ENCODE measurements at places on chromosomes 3 and 15.

DNA sequence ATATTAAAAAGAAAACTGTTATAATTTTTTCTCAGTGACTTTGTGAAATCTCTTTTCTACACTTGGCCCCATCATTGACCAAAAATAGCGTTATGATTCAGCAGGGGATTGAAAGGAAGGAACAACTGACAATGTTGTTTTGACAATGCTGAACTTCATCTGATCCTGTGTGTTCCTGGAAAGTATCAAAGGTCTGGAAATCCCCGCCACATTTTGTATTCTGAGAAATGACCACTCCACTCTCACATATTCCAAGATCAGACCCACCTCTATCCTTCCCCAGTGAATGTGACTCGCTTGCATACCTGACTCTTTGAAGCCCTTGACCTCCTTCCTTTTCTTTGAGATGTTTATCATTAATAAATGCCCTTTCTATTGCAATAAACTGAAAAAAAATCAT, 9.7 kb upstream of the RIOX2 start:
- DNase-seq: no peak

- no peak for DNase-seq
Observed at GRCh38 chr3:100518983-100519382, 26.6 kb downstream of the TMEM45A start.

DNA sequence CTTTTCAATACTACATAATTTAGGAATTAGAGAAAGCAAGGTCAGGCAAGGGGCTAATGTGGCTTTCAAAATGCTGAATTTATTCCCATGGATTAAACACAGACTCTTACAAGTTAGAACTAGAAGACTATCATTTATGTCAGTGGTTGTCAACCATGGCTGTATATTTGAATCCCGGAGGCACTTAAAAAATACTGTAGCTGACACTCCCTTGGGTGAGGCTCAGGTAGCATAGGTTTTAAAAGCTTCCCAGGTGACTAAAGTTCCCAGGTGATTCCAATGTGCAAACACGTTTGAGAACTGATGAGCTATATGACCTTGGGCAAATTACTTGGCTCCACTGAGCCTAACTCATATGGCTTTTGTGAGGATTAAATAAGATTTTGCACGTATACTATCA, 29.6 kb downstream of the AAGAB start:
- no peak for DNase-seq

GRCh38 chr3:13091898-13092611, 18.8 kb upstream of the IQSEC1 start:
- DNase-seq: peak; percentile 78

DNA sequence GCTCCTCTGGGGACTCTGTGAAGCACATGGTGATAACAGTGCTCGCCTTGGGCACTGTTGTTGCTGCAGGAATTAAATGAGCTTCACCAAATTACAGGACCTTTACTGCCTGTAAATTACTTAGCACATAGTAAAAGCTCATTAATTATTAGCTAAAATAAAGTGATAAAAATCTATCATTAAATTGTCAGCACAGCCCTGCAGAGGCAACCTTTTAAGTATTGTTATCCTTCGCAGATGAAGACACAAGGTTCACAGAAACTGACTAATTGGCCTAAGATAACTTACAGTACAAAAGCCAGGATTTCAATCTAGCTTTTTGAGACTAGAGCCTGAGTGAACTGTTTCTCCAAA, 96.0 kb downstream of the ST6GAL1 start:
- no peak for DNase-seq

DNA sequence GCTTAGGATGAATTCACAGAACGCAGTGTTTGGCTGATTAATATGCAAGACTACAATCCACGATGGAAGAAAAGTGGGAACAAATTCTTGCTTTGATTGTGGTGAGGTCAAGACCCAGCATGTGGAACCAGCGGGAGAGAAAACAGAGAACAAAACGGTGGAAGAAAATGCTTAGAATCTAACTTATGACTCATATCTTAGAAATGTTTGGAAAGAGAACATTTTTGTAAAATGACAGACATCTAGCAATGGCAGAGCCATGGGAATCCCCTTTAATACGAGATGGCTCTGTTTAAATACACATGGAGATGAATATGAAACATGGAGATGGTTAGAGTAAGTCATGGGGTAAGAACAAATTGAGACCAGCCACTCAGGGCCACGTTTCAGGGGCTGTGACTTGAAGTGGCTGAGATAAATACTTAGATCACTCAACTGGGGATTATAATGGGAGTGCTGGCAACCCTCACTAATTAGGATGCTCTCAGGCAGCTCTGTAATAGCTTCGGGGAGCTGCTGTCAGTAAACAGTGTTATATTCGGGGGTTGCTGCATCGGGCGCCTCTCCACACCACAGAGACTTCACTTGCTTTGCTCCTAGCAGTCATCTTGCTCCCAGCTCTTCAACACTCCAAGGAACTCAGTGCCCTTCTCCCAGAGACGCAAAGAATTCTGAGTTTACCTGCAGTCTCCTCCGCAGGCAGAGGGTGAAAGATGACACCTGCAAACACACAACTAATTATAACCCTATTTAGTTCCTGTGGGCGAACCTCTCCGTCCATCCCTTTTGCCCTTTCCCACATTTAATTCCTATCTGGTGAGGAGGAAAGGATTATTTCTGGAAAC, 68.0 kb upstream of the ONECUT1 start:
- no peak for DNase-seq

DNA sequence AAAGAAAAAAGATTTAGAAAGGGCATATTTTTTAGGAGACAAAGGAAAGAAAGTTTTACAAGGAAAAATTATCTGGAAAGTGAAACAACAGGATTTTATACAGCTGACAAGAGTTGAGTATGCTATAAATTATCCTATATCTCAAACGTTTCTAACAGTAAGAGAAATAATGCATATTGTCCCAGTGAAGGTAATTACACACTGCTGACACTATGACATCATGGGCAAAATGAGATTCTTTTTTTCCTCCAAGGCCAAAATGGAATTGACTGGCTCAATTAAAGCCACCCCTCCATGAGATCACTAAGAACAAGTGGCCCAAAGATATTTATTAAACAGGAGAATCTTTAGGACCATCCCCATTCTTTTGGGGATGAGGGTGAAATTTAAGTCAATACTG, 72.0 kb upstream of the CDIN1 start:
- no peak for DNase-seq

DNA sequence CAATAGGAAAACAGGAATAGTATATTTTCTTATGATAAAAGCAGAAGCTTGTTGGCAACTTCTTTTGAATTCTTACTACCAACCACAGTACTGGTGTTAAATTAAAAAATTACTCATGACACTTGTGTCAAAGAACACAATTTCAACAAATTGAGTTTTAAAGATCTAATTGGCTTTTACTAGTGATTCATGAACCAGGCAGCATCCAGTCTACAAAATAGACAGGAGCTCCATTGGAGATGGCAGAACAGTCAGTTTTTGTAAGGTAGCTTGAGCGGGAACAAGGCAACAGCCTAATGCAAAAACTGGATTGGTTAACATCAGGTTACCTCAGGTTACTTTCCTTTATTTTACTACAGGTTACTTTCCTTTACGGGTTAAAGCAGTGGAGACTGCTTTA, 181.3 kb upstream of the THBS1 start:
- DNase-seq: no peak

- DNase-seq: no peak
Observed at GRCh38 chr15:94269954-94270353, 38.6 kb downstream of the MCTP2 start.

GRCh38 chr3:185687271-185687878, 101.3 kb downstream of the SENP2 start:
- no peak for DNase-seq

DNA sequence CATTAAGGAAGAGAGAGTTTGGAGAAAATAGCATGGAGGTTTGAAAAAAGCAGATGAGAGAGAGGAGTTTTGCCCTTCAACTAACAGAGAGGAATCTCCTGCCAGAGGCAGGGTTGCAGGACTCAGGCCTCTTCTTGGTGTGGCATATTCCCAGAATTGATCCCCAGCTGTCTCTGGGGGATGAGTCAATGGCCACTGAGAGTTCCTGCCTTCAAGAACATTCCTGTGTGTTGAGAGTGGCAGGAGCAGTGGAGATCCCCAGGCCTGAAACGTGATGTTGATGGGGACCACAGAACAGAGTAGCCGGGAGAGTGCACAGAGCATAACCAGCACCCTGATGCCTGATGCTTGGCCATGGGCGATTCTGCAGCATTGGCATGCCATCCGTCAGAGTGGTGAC, 348.4 kb upstream of the THBS1 start:
- DNase-seq: no peak

DNA sequence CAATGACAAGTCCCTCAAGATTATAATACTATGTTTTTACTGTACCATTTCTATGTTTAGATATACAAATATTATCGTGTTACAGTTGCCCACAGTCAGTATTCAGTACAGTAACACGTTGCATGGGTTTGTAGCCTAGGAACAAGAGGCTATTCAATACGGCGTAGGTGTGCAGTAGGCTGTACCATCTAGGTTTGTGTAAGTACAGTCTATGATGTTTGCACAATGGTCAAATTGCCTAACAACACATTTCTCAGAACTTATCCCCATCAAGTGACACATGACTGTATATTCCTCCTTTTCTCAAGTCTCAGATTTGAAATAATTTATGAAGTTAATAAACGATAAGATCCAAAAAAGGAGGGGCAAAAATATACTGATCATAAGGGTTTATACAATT, 21.7 kb downstream of the ZDHHC3 start:
- no peak for DNase-seq

GRCh38 chr3:5499404-5499803, 311.9 kb downstream of the EDEM1 start:
- no peak for DNase-seq

DNA sequence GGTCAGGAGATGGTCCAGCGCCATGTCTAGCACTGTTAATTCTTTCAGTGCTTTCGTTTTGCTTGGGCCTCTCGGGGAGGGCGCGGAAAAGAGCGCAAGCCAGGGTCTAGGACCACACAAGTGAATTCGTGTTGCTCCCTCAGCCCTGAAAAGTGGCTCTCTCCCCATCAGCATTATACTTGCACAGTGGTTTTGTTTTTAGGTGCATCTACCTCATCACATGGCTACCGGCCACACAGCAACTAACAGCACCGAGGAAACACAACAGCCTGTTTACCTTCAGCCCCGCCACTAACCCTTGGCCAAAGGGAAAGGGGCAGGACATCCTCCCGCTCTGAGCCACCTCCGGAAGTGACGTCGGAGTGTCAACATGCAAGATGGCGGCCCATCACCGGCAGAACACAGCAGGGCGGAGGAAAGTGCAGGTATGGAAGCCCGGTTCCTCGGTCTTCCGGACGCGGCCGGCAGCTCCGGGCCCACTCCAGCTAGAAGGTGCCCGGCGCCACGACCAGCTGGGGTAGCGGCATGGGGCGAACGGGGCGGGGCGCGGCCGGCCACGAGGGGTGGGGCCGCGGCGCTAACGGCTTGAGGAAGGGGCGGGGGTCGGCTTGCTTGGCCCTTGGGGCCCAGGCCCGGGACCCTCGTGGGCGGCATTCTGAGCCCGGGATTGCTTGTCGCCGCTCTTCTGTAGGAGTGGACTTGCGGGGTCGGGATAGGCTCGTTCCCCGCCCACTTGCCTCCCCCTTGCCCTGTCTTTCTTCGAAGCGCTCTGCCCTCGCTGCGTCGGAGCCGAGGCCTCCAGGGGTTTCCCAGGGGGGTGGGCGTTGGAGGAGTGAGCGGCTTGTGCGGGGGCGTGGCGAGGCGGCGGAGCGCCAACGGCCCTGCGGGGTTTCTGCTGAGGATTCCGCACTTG, at the start of the genes SCN11A and WDR48:
TSS of gene SCN11A (minus strand) at position 296 of the 913 bp plus-strand sequence. CDS start 101,582 bp downstream, outside the sequence.
TSS of gene WDR48 (plus strand) at position 368 of the 913 bp plus-strand sequence. CDS start at position 378, 10 bp downstream.
- DNase-seq: peak; percentile 93

DNA sequence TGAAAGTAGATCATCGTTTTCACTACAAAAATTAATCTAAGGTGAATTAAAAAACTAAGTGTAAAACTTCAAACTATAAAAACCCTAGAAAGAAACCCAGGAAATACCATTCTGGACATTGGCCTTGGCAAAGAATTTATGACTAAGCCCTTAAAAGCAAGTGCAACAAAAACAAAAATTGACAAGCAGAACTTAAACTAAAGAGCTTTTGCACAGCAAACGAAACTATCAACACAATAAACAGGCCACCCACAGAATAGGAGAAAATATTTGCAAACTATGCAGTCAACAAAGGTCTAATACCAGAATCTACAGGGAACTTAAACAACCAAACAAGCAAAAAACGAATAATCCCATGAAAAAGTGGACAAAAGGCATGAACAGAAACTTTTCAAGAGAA, 302.0 kb downstream of the CHST2 start:
- DNase-seq: no peak

DNA sequence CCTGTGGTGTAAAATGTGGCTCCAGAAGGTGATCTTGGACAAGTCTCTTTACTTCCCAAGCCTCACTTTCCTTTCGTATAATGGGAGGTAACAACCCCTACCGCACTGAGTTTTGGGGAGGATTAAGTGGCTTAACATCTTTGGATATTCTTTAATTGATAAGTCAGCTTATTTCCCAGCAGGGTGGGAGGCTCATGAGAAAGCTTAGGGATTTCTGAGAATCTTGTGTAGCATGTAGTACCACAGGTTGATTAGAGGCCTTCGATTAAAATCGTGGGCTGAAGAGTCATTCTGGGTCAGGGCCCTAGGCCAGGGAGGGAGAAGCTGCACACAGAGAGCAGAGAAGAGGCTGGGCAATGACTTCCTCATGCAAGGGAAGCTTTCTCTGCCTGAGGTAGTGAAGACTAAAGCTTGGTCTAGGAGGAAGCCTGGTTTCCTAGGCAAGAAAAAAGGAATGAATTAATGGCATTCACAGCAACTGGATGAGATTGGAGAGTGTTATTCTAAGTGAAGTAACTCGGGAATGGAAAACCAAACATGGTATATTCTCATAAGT, 1.5 kb upstream of the NMNAT3 start:
- DNase-seq: no peak

GRCh38 chr3:29686889-29687592, 406.2 kb downstream of the RBMS3 start:
- no peak for DNase-seq

DNA sequence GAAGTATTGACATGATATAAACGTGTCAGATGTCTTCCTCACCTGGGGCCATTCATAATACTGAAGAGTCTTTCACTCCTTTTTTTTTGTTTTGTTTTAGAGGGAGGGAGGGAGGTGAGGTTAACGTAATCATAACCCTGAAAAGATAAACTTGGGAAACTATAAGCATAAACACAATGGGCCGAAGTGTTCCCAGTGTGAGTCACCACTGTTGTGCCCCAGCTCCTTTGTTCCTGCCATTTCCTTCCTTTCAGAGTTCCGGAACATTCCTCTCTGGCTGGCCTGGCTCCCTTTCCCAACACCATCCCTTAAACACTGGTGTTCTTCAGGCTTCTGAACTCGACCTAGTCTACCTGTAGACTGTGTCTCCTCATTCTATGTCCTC, 18.6 kb downstream of the PLD1 start:
- DNase-seq: no peak

GRCh38 chr3:168047190-168047795, 48.4 kb downstream of the GOLIM4 start:
- no peak for DNase-seq

DNA sequence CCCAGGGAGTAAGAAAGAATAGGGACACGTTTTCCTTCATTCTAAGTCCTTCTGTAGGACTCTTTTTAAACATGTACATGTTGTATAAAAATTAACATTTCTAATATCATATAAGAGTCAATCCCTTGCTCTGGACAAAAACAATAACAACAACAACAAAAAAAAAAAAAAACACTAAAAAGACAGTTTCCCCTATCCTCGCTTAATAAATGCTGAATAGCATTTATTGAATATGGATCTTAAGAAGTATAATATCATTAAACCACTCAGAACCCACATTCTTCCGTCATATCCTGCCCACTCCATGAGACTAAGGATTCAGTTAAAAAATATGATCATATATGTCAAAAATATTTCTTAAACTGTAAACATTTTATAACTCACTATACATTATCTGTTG, 145.1 kb downstream of the AQP9 start:
- no peak for DNase-seq

Data from omental fat pad (tissue), 4 donors.